ENCODE measurements at places on chromosomes 7 and 10. TPM values are rescaled to one million over a fixed set of nuclear protein-coding genes. Genes with fewer than 3 reads are reported as not detected.
A peak's percentile ranks its signal among the peaks of the same experiment; 100 is the strongest.

HOXA10 gene
- total RNA-seq, result 29.3 TPM

SPDYE11 gene
- total RNA-seq, result not detected

ADGRA1 gene
- not detected for total RNA-seq

THSD7A gene
- not detected for total RNA-seq

DNA sequence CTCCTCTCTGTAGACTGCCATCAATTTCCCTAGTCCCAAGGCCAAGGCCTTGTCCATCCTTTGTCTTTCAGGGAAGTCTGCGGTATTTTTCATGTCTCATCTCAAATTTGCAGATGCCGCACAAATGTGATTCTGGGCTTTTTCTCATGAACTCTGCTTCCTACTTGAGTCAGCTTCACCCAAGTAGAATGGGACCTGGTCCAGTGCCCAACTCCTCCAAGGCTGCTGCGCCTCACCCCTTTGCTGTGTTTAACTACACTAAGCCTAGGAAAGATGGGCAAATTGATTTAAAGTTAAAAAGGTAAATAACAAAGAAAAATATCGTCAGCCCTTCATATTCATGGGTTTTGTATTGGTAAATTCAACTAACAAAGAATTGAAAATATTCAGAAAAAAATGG is 1092.6 kb upstream of the AUTS2 start:
- DNase-seq, result no peak

GRCh38 chr10:99667108-99667751 is 7.9 kb downstream of the ENTPD7 start:
- DNase-seq, result peak; percentile 85

DNA sequence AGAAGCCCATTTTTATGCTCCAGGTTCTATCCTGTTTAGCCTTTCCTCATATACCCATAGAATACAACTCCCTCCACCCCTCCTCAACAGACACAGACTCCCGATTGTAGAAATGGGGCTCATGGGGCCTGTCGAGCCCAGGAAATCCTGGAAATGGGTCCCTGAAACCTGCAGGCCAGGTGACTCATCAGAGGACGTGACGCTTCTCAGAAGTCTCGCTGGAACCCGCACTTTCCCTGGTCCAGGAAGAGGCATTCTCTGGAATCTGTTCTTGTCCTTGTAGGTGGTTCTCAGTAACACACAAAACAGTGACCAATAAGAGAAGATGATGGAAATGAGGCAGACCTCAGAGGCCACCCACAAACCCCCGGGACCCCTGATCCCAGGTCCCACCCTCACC is 244.8 kb upstream of the PPP2R2D start:
- DNase-seq, result no peak

ATOH7 gene
- total RNA-seq, result not detected

TMEM243 gene
- total RNA-seq, result 33.0 TPM

FANK1 gene
- total RNA-seq, result 0.42 TPM

SIRT1 gene
- total RNA-seq, result 10.4 TPM

DNA sequence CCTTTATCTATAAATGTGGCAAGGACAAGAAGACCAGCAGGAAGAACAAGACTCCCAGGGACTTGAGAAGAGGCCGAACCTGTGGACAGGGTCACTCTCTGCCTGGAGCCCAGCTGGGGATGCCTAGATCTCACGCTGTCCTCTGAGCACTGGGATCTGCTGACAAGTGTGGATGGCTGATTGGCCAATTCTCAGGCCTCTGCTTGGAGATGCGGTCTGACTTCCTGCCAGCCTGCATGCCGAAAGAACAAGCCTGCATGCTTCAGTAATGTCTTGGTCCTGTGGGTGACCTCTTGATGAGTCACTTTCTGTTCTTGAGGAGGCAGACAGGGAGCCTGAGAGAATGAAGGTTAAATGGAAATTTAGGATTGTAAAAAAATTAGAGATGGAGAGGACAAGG is 84.7 kb downstream of the TMEM178B start:
- peak; percentile 96 for DNase-seq

DNA sequence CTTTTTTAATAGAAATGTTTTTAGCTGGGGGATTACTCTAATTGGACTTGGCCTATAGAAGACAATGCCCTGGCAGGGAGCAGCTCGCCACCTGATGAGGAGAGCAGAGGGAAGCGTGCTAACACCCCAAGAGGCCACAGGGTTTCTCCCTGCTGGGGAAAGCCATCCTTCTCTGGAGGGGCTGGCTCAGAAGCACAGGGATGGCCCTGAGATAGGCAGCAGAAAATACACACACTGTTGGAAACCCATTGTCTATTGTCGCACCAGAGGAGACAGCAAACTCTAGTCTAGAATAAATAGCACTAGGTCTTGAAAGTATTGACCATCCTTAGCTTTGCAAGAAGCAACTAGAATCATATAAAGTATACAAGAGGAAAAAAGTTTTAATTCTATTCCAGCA is 5.4 kb downstream of the COBL start:
- DNase-seq, result no peak

DNA sequence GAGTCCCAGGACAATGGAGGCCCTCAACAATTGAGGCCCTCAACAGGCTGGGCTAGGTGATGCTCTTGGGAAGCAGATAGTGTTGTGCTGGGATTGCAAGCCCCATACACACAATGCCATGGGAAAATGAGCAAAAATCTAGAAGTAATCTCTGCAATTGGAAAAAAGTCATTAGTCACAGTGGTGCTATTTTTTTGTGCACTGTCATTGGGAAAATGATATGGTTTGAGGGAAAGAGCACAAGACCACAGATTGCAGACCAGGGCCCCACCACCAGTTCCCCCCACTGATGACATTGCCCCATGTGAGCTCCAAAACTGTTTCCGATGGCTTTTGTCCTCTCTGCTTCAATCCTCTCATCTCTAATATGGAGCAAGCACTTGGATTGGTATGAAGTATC is 1.9 kb downstream of the KCTD7 start:
- no peak for DNase-seq

SSMEM1 gene
- not detected for total RNA-seq

- no peak for DNase-seq
Observed at GRCh38 chr10:20885678-20886077, 11.4 kb downstream of the NEBL start.

DNA sequence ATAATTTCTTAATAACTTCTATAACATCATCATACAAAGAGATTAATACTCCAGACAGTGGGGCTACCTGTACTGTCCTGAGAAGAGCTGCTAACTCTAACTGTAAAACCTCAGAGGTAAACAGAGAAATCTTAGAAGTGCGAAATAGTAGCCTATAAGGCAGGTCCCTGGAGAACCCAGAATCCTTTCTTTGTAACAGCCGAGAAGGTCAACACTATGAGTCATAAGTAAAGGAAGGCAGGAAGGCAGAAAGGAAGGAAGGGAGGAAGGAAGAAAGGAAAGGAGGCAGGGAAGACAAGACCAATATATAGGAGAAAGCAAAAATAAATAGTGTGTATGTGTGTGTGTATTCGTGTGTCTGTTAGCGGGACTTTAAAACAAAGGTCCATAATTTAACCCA is 540.6 kb downstream of the ZWINT start:
- peak; percentile 26 for DNase-seq

- peak; percentile 64 for DNase-seq
Observed at GRCh38 chr7:3916146-3916545, 615.1 kb downstream of the SDK1 start.

GRCh38 chr7:47783456-47784223 is 164.6 kb downstream of the PKD1L1 start:
- peak; percentile 92 for DNase-seq

SEMA3E gene
- total RNA-seq, result not detected

GIMAP6 gene
- total RNA-seq, result 1.6 TPM

IKZF5 gene
- total RNA-seq, result 5.4 TPM

GRCh38 chr7:69060516-69060915 is 537.8 kb upstream of the AUTS2 start:
- DNase-seq, result no peak

FOXL3 gene
- not detected for total RNA-seq

GOLGA7B gene
- total RNA-seq, result 0.33 TPM

DNA sequence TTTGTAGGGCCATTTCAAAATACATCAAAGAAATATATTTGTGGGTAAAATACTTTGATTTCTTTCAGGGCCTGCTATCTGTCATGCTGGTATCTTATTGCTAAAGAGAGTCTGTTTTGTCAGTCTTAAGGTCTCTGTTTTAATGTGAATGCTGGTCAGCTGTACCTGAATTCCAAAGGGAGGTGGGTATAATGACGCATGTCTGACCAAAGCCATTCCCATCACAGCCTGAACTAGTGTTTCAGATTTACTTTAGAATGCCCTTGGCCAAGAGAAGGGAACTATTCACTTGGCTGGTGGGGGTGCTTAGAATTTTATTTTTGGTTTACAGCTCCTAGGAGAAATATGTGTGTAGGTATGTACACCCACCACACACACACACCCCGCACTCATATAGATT is 30.6 kb upstream of the MYL10 start:
- DNase-seq, result peak; percentile 35

GRCh38 chr7:82275342-82275741 is 168.2 kb downstream of the CACNA2D1 start:
- no peak for DNase-seq

- no peak for DNase-seq
Observed at GRCh38 chr10:58698777-58699356, 186.2 kb downstream of the BICC1 start.

DNA sequence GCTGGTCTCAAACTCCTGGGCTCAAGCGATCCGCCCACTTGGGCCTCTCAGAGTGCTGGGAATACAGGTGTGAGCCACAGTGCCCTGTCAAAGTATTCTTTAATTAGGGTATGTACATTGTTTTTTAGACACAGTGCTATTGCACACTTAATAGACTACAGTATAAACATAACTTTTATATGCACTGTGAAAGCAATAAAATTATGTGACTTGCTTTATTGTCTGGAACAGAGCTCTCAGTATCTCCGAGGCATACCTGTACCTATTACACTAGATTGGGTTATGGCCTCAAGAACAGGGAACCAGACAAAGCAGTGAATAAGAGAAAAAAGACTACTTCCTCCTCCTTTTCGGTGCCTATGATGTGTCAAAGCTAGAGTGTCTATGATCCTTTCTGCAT is 13.1 kb downstream of the ATOH7 start:
- DNase-seq, result no peak

GRCh38 chr10:133394801-133395221 is 854 bp downstream of the MTG1 start:
- DNase-seq, result no peak

GRCh38 chr7:28771906-28772622 is 186.1 kb downstream of the TRIL start:
- DNase-seq, result no peak

GRCh38 chr10:103124420-103125096 is 68.5 kb downstream of the NT5C2 start:
- no peak for DNase-seq

ZNF488 gene
- total RNA-seq, result 0.11 TPM

NME8 gene
- total RNA-seq, result not detected

- no peak for DNase-seq
Observed at GRCh38 chr10:100163704-100164621, 21.9 kb downstream of the ERLIN1 start.

GRCh38 chr10:59709395-59710125 is at the start of gene SLC16A9:
Gene SLC16A9, minus strand, starts transcription at chr10:59709850. Its CDS starts 25,559 bp downstream, at chr10:59684291.
- DNase-seq, result peak; percentile 60

CAMK1D gene
- total RNA-seq, result 3.9 TPM

DNA sequence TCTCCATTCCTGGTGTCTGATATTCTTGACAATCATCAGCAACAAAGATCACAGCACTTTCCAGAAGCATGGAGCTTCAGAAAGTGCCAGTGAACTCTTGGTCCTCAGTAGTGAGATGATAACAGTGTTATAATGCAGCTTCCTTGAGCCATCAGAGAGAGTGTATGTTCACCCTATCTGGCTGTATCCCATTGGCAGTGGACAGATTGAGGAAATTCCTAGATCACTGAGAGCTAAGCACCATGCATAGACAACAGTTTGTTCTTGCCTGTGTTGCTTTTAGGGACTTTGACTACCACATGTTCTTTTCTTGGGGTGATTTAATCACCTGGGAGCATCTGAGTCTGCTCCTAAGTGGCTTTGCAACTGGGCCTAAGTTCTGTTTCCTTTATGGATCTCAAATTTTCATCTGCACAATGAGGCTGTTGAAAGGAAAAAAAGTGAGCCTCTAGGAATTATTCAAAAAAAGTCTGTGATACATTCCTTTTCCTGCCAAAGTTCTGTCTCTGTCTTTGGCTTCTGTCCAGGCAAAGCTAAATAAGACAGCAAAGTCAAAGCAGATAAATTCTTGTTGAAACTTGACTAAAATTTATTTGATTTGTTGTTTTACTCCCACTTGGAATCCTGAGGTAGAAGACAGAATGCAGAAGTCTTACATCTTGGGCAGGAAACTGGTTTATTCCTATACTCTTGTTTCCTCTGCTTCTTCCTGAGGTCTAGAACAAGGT is 14.5 kb upstream of the ZNF282 start:
- no peak for DNase-seq

GRCh38 chr7:84629216-84629615 is 434.6 kb upstream of the SEMA3A start:
- DNase-seq, result no peak

DNA sequence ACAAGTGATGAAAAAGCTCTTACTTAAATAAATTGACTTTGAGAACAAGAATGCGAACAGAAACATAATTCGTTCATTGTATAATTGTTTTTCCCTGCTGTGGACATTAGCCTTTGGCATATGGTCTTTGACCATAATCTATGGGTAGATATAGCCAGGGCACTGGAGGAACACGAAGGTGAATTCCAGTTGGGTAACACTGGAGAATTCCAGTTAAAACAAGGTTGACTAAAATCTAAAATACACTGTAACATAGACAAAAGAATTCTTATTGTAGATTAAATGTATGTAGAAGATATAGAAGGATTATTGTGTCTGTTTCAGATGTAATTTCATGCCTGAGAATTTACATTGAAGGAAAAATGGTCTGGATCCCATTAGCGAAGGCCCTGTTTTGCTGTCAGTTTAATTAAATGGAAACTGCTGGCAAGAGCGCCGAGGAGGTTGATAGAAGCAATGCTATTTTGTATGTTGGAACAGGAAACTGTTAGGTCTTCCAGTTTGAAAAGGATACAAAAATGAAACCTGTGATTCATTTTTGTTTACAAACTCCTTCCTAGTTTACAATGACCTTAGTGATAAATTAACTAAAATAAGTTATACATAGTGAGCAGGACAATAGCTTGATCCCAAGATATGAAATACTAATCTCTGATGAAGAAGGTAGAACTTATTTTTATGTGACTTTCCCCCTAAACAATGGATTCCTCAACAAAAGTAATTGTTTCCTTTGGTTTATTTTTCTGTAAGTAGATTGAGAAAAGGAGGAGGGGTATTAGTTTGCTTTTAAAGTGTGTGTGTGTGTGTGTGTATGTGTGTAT is 68.9 kb downstream of the ARID5B start:
- DNase-seq, result no peak

LIPK gene
- not detected for total RNA-seq

GRCh38 chr7:98387544-98388226 is 13.2 kb downstream of the BAIAP2L1 start:
- DNase-seq, result no peak

GRCh38 chr7:113282875-113283274 is 164.5 kb upstream of the SMIM30 start:
- no peak for DNase-seq

All from HT1080 (cell line).